Left cardiac atrium (tissue), 4 donors: ENCODE measurements at places on chromosomes 6 and 20. TPM values are rescaled to one million over a fixed set of nuclear protein-coding genes. Genes with fewer than 3 reads are reported as not detected.

- no peak for DNase-seq
Measured at GRCh38 chr6:148507774-148508173, 165.1 kb downstream of the SASH1 start.

- peak; percentile 33 for DNase-seq
Measured at GRCh38 chr20:576156-576555, 32.6 kb upstream of the CSNK2A1 start.

Gene RHAG
- total RNA-seq: 0.97 TPM

DNA sequence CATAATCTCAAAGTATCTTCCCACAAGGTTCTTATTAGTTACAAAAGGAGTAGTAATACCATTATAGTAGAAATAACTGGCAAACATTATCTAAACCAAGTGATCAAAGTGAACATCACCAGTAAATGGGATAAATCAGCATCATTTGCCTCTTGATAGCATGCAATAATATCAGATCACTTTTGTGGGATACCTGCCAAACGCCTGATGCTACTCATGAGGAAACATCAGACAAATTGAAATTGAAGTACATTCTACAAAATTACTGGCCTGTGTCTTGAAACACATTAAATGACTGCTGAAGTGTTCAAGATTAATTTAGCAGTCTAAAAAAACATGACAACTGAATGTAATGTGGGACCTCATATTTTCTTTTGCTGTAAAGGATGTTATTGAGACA is 208.1 kb downstream of the TINAG start:
- no peak for DNase-seq

DNA sequence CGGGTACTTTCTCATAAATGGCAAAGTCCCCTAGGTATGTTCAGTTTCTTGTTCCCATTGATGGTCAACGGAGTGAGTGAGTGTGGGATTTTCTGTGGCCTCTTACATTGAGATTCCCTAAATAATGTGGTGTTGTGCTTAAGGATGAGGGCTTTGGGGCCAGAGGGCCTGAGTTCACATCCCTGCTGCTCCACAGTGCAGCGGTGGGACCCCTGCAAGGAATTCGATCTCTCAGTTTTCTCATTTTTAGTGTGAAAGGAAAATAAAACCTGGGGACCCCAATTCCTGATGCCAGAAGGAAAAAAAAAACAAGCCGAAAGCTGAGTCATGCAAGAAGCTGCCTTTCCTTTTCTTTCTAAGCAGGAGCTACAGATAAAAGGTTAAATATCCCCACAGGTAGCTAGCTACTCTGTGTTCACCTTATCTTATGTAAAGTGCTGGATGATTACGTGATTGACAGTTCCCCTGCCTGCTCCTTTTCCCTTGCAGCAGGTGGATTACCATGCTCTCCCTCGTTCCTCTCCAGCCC is 120.2 kb upstream of the CLDN20 start:
- DNase-seq: no peak

Gene RSPH4A
- total RNA-seq: 0.31 TPM

GRCh38 chr6:47147175-47147727 is 105.1 kb upstream of the ADGRF1 start:
- DNase-seq: no peak

DNA sequence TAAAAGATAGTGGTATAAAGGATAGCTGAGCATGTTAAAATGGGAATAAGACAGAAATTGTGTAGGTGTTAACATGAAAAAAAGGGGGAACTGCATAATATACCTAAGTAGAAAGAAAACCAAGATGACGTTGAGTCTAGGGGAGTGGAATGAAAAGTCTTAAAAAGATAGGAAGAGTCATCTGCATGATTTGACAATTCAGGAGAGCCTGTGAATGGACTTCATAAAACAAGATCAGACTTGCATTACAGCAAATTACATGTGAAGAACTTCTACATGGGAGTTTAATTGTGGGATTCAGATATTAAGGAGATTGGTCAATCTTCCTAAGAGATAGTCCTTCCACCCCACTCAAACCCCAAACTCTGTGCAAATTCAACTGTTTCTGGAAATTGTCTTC is 85.5 kb downstream of the WASF1 start:
- no peak for DNase-seq

Gene C20orf202
- total RNA-seq: not detected

GRCh38 chr20:1334761-1335160 is 5.8 kb upstream of the SDCBP2 start:
- no peak for DNase-seq

GRCh38 chr6:15243910-15244619 is 1.8 kb upstream of the JARID2 start:
- DNase-seq: no peak

- DNase-seq: no peak
Measured at GRCh38 chr20:24453869-24454268, 15.6 kb upstream of the SYNDIG1 start.

- peak; percentile 31 for DNase-seq
Measured at GRCh38 chr20:63968928-63969760, 586 bp downstream of the ZNF512B start.

- DNase-seq: no peak
Measured at GRCh38 chr20:46853926-46854325, 40.7 kb upstream of the EYA2 start.
